ENCODE measurements at places on chromosomes 2 and 18.

GRCh38 chr2:29450596-29451222, 335.5 kb downstream of the CLIP4 start:
- no peak for DNase-seq

GRCh38 chr2:227597998-227598397, 695 bp upstream of the SCYGR2 start:
- no peak for DNase-seq

- DNase-seq = no peak
These were observed 70.3 kb downstream of the ASB1 start for GRCh38 chr2:238496756-238497609.

DNA sequence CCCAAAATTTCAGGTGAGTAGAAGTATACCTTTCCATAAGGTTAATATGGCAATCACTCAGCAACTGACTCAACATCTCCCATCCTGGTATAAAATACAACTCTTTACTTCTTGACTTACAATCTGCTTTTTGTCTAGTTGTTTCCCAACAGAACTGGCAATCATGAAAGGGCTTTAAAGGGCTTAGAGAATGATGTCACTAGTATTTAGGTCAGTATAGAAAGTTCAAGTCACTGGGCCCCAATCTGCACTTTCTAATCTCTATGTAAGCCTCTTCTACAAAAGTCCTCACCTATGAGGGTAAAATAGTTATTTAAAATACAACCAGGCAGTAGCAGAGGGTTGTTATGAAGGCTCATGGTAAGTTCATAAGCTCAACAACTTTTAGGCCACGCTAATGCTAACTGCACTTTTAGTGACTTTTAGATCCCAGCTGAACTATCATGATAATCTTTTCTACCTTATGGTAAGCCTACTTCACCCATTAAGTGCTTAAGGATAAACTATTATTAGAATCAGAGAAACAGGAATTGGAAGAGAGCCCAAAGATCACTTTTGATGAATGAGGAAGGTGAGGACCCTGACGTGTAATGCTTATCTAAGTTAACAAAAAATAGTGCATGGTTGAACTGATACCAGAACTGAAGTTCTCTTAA, 79.6 kb downstream of the GORASP2 start:
- DNase-seq = no peak

GRCh38 chr18:47480166-47480565, 228.7 kb upstream of the SKOR2 start:
- DNase-seq = no peak

DNA sequence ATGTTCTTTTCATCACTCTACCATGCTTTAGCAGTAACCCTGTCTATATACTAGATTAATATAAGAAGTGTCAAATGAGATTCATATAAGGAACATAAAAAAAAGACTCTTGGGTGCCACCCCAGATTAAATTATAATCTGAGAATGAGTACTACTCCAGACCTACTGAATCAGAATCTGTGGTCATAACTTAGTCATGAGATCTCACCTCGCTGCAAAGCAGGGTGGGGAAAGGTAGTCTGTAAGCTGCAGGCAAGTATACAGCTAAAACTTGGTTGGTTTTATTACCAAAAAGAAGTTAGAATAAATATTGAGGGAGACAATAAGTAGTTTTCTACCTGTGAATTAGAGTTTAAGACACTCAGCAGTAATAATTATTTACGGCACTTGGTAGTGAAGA, 175.6 kb downstream of the PARD3B start:
- no peak for DNase-seq

DNA sequence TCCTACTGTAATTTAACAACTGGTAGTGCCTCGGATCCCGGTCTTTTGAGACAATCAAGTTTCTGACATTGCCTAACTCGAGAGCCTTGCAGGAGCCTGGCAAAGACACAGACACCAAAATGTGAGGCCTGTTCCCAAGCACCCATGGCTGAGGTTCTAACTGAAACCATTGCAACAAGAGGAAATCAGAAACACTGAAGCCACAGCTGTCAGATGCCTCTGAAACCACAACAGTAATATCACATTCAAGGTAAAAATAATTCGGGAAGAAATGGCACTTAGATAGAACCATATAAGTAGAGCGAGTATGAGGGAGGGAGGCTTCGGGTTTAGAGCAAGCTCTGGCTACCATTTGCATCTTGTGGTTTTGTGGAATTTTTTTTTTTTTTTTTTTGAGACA, 285.9 kb downstream of the FBXO15 start:
- DNase-seq = no peak

- no peak for DNase-seq
These were observed 281.6 kb downstream of the ZNF385B start for GRCh38 chr2:179579800-179580199.

- DNase-seq = no peak
These were observed 18.3 kb upstream of the KIF3C start for GRCh38 chr2:26000561-26001082.

- no peak for DNase-seq
These were observed 57.7 kb downstream of the ROCK2 start for GRCh38 chr2:11286749-11287148.

DNA sequence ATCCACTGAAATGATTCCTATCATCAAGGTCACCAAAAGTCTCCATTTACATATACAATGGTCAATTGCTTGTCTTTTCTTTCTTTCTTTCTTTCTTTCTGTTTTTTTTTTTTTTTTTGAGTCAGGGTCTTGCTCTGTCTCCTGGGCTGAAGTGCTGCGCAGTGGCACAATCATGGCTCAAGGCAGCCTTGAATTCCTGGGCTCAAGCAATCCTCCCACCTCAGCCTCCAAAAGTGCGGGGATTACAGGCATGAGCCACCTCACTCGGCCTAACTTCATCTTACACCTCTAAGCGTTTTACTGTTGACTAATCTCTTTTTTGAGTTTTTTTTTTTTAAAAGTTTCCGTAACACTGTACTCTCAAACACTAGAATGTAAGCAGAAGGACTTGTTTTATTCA, 867 bp downstream of the SF3B6 start:
- peak; percentile 37 for DNase-seq

GRCh38 chr2:179932786-179933185, 71.4 kb upstream of the ZNF385B start:
- DNase-seq = no peak

- DNase-seq = no peak
These were observed 27.2 kb upstream of the EFR3B start for GRCh38 chr2:25014631-25015030.

GRCh38 chr18:53677480-53677879, 547.0 kb downstream of the MBD2 start:
- DNase-seq = no peak

DNA sequence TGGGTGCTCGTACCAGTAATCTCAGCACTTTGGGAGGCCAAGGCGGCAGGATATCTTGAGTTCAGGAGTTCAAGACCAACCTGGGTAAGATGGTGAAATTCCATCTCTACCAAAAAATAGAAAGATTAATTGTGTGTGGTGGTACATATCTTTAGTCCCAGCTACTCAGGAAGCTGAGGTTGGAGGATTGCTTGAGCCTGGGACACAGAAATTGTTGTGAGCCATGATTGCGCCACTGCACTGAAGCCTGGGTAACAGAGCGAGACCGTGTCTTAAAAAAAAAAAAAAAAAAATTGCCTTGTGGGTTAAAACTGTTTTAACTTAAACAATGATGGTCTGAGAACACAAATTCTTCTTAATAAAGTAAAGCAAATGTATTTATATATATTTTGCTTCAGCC, 49.6 kb downstream of the ATP9B start:
- DNase-seq = no peak

DNA sequence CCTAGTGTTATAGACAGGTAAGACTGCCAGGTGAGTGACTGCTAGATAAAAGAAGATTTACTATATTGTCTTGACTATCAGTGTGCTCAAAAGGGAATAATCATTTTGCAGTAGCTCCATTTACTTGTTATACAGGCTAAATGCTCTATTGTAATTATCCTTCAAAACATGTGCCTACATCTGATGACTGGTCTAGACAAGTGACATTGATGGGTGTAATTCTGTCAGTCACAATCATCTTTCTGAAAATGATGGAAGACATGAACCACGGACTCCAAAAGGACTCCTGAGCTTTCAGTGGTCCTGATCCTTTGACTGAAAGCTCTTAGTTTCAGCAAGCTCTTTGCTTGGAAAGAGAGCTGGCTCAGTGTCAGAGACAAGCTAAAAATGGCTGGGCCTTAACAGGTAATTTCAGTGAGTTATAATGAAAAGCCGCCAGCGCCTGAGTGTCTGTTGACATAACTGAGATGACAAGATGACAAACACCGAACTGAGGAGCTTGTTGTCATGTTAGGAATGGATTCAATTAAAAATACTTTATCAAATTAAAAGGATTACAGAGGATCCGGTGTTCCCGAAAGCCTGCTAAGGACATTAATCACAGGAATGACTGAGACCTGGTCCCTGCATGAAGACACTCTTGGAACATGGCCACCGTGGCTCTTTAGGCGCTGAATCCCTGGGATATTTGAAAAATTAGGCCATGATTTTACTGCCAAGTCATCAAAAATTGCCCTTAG, 141.7 kb downstream of the CMPK2 start:
- DNase-seq = no peak

DNA sequence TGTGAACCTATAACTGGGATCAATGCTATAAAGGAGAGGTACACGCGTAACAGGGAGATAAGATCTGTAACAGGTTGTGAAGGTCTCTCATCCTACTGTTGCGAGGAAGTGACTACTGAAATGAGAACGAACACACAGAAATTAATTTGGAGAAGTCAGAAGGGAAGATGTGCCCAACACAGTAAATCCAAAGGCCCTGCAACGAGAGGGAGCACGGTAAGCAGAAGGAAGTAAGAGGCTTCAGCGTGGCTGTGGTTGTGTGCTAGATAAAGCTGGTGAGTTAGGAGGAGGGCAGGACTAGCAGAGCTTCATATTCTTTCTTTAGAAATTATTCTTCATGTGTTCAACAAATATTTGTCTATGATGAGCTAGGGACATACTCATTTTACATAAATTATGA, 2.5 kb upstream of the ATG16L1 start:
- no peak for DNase-seq

GRCh38 chr2:232951891-232952290, 61.2 kb downstream of the NGEF start:
- DNase-seq = no peak

GRCh38 chr18:72155327-72155726, 388.8 kb downstream of the CBLN2 start:
- DNase-seq = no peak

DNA sequence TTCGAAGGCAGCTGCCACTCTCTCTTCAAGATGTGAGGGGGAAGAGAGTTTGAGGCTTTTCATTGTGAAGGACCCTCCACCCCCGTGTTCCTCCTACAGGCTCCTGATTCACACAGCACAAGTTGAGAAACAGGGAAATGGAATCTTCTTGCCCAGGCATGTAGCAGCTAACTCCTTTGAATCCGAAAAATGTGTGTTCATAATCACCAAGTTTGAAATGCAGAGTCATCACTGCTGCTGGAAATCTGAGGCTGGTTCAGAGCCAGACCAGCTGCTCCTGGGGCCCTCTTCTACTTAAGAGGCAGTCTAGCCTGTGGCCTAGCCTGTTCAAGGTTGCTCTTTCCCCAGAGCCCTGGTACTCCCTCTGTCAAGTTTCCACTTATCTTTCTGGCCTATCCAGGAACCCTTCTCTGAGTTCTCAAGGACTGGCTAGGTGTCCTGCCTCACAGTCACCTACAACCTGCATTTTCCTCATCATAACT, 166.4 kb downstream of the TMEM247 start:
- no peak for DNase-seq

GRCh38 chr2:201785135-201785534, 4.4 kb upstream of the ALS2 start:
- DNase-seq = no peak

DNA sequence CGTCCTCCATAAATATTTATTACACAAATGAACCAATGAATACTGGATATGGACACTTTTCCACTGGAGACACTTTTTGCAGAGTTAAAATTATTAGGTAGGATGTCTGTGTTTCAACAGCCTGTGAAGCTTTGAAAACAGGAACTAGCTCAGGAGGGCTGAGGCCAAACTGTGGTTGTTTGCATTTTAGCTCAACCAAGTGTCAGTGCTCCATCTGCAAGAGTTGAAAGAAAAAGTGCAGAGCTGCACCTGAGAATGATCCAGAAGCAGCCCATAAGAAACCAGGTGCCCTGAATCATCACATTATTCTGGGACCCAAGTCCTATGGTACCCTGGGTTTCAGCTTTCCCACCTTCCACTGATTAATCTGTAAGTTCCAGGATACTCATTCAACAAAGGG, 180.4 kb downstream of the TRIB2 start:
- DNase-seq = no peak

DNA sequence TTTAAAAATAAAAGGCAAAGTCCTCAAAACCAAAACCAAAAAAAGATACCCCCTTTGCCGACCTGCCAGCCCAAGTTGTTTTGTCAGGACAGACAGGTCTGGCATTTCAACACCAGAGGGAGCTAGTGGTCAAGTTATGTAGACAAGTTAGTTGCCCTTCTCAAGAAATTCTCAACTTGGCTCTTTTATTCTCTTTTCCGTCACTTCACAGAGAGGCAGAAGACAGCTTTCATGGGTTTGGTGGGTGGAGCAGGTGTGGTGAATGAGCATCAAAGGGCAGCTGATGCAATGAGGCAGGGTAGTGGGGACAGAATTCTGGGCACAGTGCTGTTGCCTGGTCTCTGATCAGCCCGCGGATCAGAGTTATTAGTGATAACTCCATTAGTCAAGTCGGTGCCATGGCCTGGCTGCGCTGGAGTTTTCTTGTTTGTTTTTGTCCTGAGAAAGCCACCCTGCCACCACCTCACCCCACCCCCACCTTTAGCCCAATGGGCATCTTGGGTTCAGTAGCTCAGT, 303.7 kb upstream of the EPAS1 start:
- DNase-seq = peak; percentile 59

- DNase-seq = no peak
These were observed 121.8 kb upstream of the SERPINE2 start for GRCh38 chr2:224160917-224161316.

DNA sequence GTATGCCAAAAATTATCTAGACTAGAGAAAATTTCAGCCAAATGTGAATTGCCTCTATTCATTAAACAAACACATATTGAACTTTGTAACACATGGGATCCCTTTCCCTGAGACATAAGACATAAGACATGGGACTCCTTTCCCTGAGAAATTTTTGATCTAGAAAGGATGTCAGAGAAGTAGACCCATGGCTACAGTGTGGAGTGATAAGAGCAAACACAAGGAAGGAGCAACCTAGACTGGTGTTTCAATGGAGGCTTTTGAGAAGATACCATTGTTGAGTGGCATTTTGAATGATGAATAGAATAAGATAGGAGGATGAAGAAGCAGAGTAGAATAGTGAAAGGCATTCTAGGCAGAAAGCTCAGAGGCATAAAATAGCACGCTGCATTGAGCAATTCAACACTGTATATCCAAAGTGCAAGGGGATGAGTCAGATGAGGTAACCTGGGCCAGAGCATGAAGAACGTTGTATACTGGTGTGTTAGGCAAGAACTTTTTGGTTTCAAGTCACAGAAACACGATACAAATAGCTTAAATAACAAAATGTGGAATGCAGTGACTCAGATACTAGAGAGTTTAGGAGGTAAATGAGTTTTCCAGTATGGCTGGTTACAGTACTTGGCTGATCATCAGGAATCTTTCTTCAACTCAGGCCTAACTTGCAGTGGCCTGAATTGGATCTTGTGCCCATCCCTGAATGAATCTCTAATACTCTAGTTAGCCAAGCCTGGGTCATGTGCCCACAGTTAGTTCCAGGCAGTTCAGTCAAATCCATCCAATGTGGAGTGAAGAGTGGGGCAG, 129.8 kb upstream of the TANK start:
- no peak for DNase-seq
